ENCODE measurements at places on chromosomes 7 and 10. TPM values are rescaled to one million over a fixed set of nuclear protein-coding genes. Genes with fewer than 3 reads are reported as not detected.
A peak's percentile ranks its signal among the peaks of the same experiment; 100 is the strongest.

DNA sequence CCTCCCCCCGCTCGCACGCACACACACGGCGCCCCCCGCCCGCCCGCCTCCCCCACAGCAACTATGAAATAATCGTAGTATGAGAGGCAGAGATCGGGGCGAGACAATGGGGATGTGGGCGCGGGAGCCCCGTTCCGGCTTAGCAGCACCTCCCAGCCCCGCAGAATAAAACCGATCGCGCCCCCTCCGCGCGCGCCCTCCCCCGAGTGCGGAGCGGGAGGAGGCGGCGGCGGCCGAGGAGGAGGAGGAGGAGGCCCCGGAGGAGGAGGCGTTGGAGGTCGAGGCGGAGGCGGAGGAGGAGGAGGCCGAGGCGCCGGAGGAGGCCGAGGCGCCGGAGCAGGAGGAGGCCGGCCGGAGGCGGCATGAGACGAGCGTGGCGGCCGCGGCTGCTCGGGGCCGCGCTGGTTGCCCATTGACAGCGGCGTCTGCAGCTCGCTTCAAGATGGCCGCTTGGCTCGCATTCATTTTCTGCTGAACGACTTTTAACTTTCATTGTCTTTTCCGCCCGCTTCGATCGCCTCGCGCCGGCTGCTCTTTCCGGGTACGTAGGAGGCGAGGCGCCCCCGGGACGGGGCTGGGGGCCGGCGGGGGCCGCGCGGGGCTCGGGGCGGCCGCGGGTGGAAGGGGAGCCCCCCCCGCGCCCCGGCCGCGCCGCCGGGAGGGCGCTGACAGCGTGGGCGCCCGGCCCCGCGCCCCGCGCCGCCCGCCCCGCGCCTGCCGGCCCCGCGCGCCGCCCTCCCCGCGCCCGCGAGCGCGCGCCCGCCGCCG is 441 bp downstream of the BMI1 start:
- peak; percentile 81 for DNase-seq

DNA sequence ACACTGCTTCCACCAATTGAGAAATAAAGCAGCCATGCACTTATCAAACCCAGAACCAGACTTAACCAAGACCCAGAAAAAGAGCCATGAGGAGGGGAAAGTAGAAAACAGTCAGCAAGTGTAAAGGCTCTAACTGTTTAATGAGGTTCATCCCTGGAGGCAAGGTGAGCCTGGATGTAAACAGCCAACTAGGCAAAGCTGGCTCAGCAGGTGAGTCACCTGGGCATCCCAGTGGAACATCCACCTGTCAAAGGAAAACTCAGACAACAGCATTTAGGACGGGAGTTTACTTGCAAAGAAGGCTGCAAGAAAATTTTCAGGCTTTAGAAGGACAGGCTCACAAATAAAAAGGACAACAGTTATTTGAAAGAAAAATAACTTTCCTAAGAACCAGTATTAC is 153.0 kb downstream of the SNX13 start:
- no peak for DNase-seq

GRCh38 chr10:4397337-4397736 is 428.7 kb upstream of the AKR1E2 start:
- DNase-seq = no peak

- DNase-seq = no peak
Measured at GRCh38 chr7:34327681-34328080, 330.3 kb upstream of the NPSR1 start.

ANKRD7 gene
- 0.59 TPM for total RNA-seq
